ENCODE measurements at places on chromosomes 1 and 21. TPM values are rescaled to one million over a fixed set of nuclear protein-coding genes. Genes with fewer than 3 reads are reported as not detected.

The CHRM3 gene
- total RNA-seq, result 1.3 TPM

The GREM2 gene
- not detected for total RNA-seq

The SYT11 gene
- 29.7 TPM for total RNA-seq

The CADM3 gene
- total RNA-seq, result not detected

The TEX35 gene
- not detected for total RNA-seq

The PIGR gene
- total RNA-seq, result not detected

The ZSCAN20 gene
- 0.94 TPM for total RNA-seq

The FMO5 gene
- 1.9 TPM for total RNA-seq

The SLFNL1 gene
- total RNA-seq, result 0.30 TPM

The VASH2 gene
- 1.7 TPM for total RNA-seq

GRCh38 chr1:1631782-1632420, at the start of gene MMP23B:
MMP23B (plus strand) TSS chr1:1632173; CDS start chr1:1632219, 46 bp downstream.
- DNase-seq, result no peak

GRCh38 chr1:30054126-30054525, 669.3 kb downstream of the MATN1 start:
- no peak for DNase-seq

GRCh38 chr1:5501206-5501930, 490.9 kb downstream of the NPHP4 start:
- DNase-seq, result no peak

DNA sequence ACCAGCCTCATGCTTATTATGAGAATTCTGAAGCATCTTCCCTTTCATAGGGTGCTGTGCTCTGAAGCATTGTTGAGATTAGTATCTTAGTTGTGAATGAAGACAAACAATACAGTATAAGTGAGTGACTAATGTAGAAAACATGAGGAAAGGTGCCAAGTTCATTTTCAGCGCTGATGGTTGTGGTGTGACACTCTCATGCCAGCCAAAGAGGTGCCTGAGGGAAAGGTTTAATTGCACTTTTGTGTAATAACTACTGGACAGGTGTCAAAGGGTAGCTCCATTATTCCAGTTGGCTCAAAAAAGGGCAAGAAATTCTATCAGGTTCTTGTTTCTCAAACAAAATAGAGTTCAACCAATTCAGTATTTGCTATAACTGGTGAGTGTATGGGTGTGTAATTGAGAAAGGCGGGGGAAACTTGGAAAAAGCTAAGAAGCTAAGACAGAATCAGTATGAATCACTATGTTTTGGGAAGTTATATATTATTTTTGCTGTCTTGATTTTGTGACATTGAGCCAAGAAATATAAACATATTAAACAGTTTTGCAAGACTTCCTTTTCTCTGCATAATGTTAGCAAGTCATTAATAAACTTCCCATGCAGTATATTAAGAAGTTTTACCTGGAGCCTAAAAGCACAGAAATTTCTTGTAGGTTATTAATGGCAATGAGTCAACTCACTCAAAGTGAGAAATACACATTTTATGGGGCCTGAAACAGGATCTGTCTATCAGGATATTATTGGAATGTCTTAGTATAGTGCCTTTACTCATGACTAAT, 31.8 kb downstream of the KCNK2 start:
- DNase-seq, result no peak

DNA sequence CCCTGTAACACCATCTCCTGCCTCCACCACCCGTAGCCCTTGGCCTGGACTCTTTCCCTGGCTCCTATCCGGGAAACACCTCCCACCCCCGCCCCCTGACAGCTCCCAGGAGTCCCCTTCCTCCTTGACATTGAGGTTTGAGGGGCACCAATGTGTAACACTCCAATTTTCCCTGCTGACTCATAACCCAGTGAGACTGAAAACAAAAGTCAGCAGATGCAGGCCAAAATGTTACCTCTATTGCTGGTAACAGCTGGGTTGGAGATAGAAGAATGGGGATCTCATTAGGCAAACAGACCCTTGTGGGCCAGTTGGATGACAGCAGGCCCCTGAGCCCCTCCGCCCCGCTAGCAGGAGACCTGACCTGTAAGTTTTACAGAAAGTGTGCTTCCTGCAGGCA, 237.2 kb downstream of the KAZN start:
- DNase-seq, result no peak

DNA sequence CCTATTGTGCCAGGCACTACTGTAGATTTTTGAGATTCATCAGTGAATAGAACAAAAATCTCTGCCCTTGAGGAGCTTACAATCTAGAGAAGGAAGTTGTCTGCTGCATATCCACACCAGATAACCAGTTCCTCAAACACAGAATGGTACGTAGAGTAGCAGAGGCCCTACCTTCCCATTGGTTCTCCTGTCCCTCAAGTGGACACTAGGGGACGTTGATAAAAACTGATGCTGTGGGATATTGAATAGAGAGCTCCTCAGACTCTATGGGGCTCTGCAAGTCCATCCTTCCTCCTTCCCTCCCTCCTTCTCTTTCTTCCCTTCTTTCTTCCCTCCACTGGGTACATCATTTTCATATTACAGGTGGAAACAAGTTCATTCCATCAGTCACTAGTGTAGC, 371.3 kb downstream of the PBX1 start:
- no peak for DNase-seq

DNA sequence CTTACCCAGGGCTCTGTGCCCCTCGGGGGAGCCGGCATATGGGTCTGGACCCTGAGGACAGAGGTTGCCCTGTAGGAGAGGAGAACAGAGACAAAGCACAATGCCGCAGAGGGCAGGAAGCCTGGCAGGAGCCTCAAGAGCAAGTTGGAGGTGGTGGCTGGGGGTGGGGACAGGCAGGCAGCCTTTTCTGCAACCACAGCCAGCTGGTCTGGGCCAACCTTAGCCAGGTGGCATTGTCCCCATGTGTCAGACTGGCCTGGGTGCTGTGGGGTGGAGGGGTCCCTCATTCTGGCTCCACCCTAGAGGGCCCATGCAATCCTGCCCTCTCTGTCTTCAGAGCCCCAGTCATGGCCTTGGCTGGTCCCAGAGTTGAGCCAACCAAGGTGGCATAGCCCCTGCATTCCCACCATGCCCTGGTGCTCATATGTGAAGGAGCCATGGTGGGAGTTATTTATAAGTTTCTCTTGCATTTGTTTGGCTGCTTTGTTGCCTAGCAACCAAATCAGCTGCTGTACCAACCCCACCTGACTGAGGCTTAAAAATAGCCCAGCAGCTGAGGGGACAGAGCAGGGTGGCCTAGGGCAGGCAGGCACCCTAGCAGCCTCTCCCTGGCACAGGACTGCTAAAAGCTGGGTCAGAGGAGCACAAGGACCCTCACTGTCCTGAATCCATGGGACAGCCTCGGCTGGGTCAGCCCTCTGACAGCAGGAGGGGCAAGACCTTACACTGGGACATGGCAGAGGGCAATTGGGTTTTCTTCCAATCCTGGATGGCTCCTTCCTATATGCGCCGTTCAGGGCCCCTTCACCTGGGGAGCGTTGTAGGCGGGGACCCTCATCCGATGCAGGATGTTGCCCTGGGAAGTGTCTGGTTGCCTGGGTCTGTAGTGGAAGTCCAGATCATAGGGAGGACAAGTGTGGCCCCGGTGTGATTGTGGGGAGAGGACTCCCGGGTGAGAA, 19.5 kb downstream of the MAP7D1 start:
- no peak for DNase-seq

- DNase-seq, result no peak
These were observed 2.7 kb downstream of the FCER1G start for GRCh38 chr1:161217831-161218230.

- DNase-seq, result no peak
These were observed 550.2 kb downstream of the LMO4 start for GRCh38 chr1:87878873-87879272.

DNA sequence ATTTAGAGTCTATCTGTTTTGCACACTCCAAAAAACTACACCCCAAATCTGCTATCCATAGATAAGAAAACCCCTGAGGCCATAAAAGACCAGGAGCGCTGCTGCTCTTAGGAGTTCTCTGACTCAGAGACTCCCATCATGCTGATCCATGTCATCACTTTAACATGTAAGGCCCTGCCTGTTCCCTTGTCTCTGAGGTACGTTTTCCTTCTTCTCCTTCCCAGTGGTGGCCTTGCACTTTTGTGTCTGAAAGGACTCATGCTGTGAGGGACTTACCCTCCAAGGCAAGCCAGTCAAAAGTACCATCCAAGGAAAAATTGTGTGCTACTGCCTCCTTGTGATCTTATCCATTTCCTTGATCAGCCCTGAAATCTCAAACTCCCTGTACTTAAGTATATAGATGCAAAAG, 427.4 kb upstream of the NCAM2 start:
- no peak for DNase-seq

DNA sequence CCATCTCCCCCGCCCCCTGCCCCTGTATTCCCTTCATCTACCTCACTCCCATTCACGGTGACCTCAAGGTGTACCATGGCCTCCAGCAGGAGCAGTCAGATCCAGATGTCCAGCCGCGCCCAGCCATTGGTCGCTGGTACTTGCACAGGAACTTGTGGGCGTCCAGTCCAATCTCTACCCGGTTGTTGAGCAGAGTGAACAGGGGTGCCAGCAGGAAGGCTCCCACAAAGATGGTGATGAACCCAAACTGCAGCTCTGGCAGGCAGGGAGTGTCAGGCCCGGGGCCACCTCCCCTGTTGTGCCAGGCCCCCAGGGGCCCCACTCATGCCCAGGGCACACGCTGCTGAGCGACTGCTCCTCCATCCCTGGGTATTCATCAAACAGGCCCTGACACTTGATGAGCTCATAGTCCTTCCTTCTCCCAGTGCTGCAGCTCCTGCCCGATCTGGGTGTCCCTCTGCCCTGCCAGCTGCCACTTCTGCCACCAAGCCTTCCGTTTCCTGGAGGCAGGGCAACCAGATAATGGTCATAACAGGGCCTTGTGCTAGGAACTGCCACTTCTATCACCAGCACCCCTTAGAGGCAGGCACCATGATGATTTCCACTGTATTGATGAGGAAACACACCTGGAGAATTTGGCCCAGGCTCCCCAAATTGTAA, 5.7 kb upstream of the ARHGEF19 start:
- no peak for DNase-seq

GRCh38 chr1:27536767-27537166, 46.8 kb upstream of the WASF2 start:
- no peak for DNase-seq

GRCh38 chr1:24966121-24966723, 36.1 kb upstream of the RUNX3 start:
- DNase-seq, result no peak

GRCh38 chr21:18989953-18990495, 586.4 kb upstream of the TMPRSS15 start:
- no peak for DNase-seq

- DNase-seq, result no peak
These were observed 38.2 kb upstream of the WDR26 start for GRCh38 chr1:224472806-224473205.

DNA sequence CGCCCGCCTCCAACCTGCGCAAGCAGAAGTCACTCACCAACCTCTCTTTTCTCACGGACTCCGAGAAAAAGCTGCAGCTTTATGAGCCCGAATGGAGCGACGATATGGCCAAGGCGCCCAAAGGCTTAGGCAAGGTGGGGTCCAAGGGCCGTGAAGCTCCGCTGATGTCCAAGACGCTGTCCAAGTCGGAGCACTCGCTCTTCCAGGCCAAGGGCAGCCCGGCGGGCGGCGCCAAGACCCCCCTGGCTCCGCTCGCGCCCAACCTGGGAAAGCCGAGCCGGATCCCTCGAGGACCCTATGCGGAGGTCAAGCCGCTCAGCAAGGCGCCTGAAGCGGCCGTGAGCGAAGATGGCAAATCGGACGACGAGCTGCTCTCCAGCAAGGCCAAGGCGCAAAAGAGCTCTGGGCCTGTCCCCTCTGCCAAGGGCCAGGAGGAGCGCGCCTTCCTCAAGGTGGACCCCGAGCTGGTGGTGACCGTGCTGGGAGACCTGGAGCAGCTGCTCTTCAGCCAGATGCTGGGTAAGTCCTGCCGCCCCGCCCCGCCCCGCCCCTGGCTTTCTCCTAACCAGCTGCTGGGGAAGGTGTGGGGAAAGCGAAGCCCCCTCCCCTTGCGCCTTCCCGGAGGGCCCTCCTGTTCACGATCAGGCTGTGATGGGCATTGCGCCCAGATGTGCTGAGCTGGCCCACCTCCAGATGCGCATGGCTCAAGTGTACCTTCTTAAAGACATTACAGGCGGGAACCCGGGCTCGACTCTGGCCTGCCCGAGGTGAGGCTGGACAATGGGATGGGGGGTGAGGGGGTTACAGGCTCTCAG, 110.2 kb downstream of the NAV1 start:
- DNase-seq, result no peak

- DNase-seq, result no peak
These were observed 29.4 kb upstream of the PPP2R5A start for GRCh38 chr1:212255705-212256307.

- DNase-seq, result no peak
These were observed 24.8 kb downstream of the CD101 start for GRCh38 chr1:117026361-117026760.

GRCh38 chr1:159175571-159175970, 4.2 kb downstream of the CADM3 start:
- no peak for DNase-seq

DNA sequence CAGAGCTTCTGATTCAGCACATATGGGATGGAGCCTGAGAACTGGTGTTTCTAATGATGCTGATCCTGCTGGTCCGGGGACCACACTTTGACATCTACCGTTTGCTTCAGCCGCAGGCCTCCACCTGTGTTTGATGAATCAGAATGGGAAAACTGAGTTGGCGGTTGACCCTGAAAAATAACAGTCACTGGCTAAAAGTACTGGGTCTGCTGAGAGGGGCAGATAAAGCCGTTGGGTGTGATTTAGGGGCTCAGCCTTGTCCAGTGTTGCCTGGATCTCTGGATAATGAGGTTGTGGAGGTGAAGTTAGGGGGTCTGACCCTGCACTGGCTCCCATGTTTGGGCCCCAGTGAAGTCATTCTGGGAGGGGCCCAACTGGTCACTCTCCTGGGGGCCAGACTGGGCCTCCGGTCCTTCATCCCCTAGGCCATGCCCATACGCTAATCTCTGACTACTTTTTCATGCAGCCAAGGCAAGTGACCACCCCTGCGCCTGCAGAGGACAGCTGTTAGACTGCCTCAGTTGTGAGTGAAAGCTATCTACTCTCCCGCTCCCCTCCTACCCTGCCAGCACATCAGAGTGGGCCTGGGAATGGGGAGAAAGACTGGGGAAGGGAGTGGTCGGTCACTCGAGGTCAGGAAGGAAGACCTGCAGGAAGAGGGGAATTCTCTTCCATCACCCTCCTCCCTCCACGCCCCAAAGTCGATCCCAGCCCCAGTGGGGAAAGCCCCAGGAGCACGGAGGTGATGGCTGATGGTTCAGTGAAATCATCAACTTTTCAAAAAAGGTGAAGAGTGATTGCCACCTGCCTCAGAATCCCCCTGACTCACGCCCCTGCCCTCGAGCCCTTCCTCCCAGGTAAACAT, 27.7 kb downstream of the VASH2 start:
- DNase-seq, result no peak

DNA sequence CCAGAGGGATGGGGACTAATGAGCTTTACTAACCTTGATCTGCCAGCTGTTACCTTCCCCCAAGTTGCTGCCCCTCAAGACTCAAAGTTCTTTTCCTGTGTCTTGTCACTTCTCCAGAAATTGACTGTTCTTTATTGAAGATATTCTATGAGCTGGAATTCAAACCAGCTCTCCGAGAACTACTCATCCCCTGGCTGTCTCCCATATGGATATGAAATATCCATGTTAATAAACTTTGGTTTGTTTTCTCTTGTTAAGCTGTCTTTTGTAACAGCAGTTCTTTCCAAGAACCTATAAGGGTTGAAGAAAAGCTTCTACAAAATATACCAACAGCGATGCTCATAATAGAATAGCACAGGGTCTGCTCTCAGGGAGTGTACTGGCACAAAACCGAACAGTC, 77.0 kb downstream of the CAMK2N1 start:
- DNase-seq, result no peak

Measured in CD4-positive, CD25-positive, alpha-beta regulatory T cell (primary cell).